Hippocampal formation (tissue), 2 donors: ENCODE measurements at places on chromosomes 12 and 14.

DNA sequence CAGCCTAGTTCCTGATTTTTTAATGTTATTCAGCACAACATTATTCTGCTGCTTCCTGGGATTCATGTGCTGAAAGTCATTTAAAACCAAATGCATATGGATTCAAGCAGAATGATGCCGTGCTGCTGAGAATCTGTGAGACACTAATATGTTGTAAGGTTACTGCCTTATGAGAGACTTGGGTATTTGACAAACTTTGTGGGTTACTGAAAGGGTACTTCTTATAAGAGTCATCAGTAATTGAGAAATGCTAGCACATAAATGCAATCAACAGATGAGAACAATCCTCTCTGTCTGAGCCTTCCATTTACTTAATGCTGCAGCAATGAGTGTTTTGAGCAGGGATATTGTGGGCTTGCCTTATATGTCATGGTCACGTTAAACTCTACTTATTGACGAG lies 175.7 kb downstream of the NPAS3 start:
- DNase-seq = no peak

GRCh38 chr12:120981407-120981941 lies 3.1 kb downstream of the HNF1A start:
- DNase-seq = no peak

DNA sequence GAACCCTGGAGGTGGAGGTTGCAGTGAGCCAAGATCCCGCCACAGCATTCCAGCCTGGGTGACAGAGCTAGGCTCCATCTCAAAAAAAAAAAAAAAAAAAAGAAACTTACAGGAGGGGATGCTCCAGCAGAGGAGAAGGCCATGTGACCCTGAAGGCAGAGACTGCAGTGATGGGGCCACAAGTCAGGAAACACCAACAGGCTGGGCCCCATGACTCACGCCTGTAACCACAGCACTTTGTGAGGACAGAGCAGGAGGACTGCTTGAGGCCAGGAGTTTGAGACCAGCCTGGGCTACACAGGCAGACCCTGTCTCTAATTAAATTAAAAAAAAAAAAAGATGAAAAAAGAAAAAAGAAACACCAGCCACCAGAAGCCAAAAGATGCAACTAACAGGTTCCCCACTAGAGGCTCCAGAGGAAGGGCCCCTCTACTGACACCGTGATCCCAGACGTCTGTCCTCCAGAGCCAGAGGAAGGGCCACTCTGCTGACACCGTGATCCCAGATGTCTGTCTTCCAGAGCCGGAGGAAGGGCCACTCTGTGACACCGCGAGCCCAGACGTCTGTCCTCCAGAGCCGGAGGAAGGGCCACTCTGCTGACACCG lies 9.1 kb upstream of the GLT1D1 start:
- DNase-seq = no peak

DNA sequence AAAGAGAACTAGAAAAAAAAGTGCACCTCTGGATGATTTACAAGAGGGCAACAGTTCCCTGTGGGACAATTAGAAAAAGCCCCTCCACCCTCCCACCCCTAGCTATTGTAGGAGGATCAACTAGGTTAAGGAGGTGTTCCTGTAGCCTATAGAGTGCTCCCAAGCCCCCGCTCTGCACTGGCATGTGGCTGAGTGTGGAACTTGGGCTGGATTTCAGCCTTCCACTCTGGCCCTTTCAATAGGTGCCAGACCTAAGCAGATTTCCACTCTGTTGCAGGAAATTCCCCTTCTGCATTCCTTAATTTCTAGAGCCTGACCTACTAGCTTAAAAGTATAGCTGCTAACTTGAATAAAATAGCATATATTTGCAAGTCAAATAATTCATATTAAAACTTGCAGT lies 2.8 kb downstream of the NFATC4 start:
- DNase-seq = no peak

DNA sequence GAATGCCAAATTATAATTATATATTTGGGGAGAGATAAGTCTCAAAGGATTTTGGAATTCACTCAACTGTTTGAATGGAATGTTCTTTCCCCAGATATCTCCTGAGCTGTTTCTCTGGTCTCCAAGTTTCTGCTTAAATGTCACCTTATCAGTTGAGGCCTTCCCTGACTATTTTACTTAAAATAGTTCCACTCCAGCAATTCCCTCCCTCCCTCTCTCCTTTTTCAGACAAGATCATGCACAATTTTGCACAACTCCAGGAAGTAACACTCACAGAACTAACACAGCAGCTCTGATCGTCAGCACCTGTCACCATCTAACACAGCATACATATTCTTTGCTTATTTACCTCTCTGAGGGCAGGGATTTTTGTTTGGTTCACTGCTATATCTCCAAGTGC lies 12.5 kb downstream of the BTG1 start:
- DNase-seq = no peak

- no peak for DNase-seq
Observed at GRCh38 chr12:88401155-88401554, 179.1 kb downstream of the KITLG start.

DNA sequence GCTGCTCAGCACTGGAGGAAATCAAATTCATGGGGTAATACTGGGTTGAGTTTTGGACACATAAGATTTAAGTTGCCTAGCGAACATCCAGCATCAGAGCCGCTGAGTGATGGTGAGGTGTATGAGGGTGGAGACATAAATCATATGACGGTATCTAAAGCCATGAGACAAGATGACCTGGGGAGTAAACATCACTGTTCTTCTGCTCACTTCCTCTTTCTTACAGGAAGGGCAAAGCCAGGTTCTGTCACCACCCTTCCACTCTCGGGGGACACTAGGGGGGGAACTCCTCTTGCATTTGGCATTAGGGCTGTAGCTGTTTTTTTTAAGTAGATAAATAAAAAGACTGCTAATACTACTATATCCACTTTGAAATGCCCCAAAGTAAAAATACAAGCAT lies 24.0 kb downstream of the PRDM4 start:
- no peak for DNase-seq

DNA sequence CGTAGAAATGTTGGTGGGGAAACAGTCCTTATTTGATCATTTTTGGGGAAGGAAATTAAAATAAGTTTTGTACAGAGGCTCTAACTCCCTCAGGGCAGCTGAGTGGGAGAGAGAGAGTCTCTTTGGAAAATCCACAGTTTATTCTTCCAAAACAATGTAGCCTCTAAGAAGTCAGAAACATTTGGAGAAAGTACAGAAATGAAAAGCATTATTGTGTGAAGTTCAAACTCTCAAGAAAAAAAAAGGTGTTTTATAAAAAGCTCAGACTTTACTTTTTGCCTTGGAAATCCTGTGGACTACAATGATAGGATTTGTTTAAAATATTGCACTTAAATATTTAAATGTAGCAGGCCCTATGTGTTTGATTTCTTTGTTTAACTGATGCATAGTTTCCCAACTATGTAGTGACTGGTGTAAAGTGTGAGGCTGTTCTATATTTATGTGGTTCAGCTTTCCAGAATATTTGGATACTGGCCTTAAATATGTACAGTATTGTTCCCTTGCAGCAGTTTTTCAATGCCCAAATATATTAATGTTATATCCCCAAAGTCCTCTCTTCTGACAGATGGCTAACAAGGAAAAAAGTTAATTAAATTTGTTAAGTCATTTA lies 82.0 kb upstream of the OTOGL start:
- DNase-seq = no peak

DNA sequence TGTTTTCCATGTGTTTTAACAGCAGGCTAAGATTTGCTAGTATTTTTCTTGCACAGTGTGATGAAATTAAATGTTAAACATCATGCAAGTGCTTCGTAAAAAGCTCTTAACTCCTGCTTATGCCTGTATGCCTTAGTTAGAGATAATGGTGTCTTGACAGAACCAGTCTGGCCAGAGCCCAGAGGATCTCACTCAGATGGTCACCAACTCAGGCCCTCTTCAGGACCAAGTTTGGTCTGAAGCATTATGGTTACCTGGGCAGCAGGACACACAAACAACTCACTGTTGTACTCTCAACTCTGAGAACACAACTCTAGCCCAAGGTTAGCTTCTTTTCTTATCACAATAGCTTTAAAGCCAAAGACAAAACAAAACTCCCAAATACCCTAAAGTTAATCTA lies 115.4 kb downstream of the KIF21A start:
- DNase-seq = no peak

DNA sequence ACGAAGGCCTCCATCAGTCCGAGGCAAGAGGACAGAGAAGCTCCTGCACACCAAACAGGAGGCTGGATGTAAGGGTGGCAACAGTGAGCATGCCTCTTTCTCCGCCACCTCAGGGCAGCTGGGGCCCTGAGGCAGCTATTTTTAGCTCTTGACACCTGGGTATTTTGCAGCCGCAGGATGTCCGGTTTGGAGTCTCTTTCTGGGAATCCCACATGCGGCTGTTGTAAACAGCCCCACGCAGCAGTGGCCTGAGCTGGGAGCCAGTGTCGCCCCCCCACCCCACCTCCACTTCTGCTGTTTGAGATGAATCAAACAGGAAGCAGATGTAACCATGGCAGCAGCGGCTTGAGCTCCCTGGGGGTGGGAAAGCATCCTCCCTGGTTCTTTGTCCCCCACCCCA lies 11.7 kb downstream of the HDAC7 start:
- DNase-seq = no peak

GRCh38 chr12:5247144-5247543 lies 184.8 kb upstream of the NTF3 start:
- no peak for DNase-seq

DNA sequence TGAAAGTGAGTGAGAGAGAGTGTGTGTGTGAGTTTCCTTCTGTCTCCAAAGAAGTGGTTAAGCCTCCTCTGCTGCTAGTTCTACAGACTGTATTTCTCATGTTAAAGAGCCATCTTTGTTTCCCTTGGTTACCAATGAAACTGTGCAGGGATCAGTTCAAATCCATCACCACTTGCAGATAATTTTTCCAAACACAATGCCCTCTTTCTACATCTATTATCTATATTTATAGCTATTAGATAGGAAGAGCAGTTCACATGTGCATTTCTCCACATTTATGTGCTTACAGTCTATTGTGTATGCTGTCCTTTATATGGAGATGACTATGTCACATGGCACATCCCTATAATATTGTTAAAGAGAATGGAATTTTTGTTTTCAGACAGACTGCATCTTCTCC lies 2.2 kb upstream of the DAAM1 start:
- no peak for DNase-seq

DNA sequence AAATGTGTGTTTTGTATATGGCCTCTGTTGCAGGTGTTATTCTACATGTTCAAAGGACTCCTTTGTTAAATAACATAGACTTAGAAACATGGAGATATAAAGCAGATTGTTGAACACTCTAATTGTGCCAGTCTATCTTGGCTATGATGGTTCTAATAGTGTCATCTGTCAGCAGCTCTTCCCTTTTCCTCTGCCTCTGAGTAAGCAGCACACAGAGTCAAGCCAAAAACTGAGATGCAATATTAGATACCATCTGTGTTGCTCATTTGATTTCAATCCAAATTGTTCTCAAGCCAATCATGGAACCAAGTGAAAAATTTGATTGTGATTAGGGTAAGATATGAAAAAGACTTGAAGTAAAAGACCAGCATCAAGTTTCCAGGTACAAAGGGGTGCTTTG lies 871.1 kb upstream of the MGAT4C start:
- peak; percentile 12 for DNase-seq

DNA sequence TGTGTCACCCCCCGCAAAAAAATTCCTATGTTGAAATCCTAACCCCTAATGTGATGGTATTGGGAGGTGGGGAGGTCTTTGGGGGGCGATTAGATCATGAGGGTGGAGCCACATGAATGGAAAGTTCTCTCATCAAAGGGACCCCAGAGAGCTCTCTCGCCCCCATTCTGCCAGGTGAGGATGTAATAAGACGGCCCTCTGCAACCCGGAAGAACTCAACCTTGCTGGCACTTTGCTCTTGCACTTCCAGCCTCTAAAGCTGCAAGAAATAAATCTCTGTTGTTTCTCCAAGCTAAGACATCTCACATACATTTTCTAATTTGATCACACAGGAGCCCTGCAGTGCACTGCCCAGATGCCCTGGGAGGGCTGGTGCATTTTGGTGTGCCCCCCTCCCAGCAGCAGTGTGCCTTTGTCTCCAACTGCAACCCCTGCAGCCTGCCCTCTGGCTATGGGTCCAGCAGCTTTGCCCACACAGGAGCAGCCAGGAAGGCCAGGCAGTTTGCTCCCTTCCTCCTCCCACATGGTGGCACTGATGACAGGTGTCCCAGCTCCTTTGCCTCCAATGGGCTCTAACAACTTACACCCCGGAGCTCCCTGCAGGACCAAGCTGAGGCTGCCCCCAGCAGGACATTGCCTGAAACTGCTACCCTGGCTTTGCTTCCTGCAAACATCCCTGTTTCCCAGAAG lies 59.3 kb downstream of the C14orf132 start:
- peak; percentile 55 for DNase-seq

- DNase-seq = no peak
Observed at GRCh38 chr14:50677527-50678063, 9.5 kb upstream of the SAV1 start.

DNA sequence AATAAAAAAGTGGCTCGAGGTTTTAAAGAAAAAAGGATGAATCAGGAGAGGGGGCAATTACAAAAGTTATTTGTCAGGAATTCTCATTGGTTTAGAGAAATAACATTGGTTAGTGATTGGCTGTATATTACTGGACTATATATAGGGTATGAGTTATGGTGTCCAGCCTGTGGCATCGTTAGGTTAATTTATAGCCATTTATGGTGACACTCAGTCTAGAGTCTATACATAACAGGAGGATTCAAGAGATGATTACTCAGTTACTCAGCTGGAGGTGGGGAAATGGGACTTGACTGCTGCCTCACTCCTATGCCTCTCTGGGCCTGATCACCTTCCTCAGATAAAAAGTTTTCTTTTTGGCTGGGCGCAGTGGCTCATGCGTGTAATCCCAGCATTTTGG lies 25.6 kb upstream of the NFYB start:
- DNase-seq = no peak

DNA sequence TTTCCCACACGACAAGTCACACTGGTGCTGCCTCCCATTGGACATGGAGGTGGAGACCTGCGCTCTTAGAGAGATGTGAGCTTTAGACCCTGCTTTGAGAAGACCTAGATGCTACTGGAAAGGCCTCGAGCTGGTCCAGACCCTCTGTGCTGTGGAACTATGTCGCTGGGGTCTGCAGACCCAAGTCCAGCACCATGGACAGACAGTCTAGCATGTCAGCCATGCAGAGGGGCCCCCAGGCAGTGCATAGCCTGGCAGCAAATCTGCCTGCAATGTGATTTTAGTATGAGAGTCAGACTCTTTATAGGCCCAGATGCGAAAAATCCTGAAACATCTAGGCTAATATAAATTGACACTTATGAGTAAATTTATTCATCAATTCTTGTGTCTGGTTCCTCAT lies 141.5 kb downstream of the NTF3 start:
- DNase-seq = no peak

DNA sequence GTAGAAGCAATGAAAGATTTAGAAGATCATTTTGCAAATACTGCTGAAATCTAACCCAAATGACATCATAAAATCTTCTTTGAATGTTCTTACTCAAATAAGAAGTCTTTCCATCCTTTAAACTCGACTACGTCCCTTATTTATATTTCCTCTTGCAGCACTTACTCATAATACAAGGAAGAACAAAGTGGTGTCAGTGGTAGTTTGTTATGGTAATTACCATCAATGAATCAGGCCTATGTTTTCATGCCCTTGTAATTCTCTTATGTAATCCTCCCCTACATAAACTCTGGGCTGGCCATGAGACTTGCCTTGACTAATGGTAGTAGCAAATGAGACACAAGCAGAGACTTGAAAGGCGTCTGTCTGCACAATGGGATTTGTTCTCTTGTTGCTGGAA lies 17.0 kb downstream of the EEA1 start:
- no peak for DNase-seq

- DNase-seq = no peak
Observed at GRCh38 chr14:64930085-64930843, 12.3 kb downstream of the GPX2 start.
